ENCODE measurements at places on chromosomes 6 and 20. TPM values are rescaled to one million over a fixed set of nuclear protein-coding genes. Genes with fewer than 3 reads are reported as not detected.

The TFAP2A gene
- not detected for total RNA-seq

The NKX2-4 gene
- not detected for total RNA-seq

The SRC gene
- 11.9 TPM for total RNA-seq

The BEND3 gene
- 0.71 TPM for total RNA-seq

The PIGT gene
- 67.5 TPM for total RNA-seq

The ADGRF1 gene
- not detected for total RNA-seq

The BANF2 gene
- not detected for total RNA-seq

The PI16 gene
- not detected for total RNA-seq

The PRR18 gene
- not detected for total RNA-seq

The SOBP gene
- total RNA-seq: 0.53 TPM

The GMPR gene
- 4.4 TPM for total RNA-seq

The TMEM14B gene
- total RNA-seq: 150 TPM

The RIPPLY2 gene
- total RNA-seq: not detected

The PI3 gene
- total RNA-seq: not detected

The SIRPD gene
- total RNA-seq: not detected

The THBD gene
- under 0.01 TPM for total RNA-seq

The OSER1 gene
- total RNA-seq: 30.3 TPM

The LAMA2 gene
- total RNA-seq: 54.8 TPM

The CENPQ gene
- 8.2 TPM for total RNA-seq

The SLC2A10 gene
- total RNA-seq: 41.8 TPM

The RIPOR3 gene
- 0.35 TPM for total RNA-seq

The ANGPT4 gene
- total RNA-seq: not detected

The TULP1 gene
- total RNA-seq: not detected

The PRSS16 gene
- 2.8 TPM for total RNA-seq

The WFDC12 gene
- not detected for total RNA-seq

The ATXN1 gene
- total RNA-seq: 11.3 TPM

The CCN6 gene
- not detected for total RNA-seq

The BMP6 gene
- total RNA-seq: 1.1 TPM

The PXDC1 gene
- total RNA-seq: 39.5 TPM

The SYNJ2 gene
- total RNA-seq: 15.3 TPM

The HTR1E gene
- not detected for total RNA-seq
